H1 (cell line): ENCODE measurements at places on chromosomes 12 and 14. TPM values are rescaled to one million over a fixed set of nuclear protein-coding genes. Genes with fewer than 3 reads are reported as not detected.
A peak's percentile ranks its signal among the peaks of the same experiment; 100 is the strongest.

FAM177A1 gene
- 32.0 and 34.0 TPM in 2 replicates for total RNA-seq

NRXN3 gene
- total RNA-seq: 3.0 and 4.1 TPM in 2 replicates

TPPP2 gene
- 0.34 TPM in 1 of 2 replicates, not detected in the other for total RNA-seq

FSCB gene
- not detected in 2 replicates for total RNA-seq

SNAPC1 gene
- 9.6 and 11.1 TPM in 2 replicates for total RNA-seq

OTUB2 gene
- 4.1 and 4.2 TPM in 2 replicates for total RNA-seq

SYNDIG1L gene
- 3.0 and 3.5 TPM in 2 replicates for total RNA-seq

PAPLN gene
- total RNA-seq: 14.8 and 15.9 TPM in 2 replicates

FBXO34 gene
- total RNA-seq: 14.4 and 14.8 TPM in 2 replicates

LRFN5 gene
- total RNA-seq: 4.7 and 5.4 TPM in 2 replicates

PROX2 gene
- total RNA-seq: not detected in 2 replicates

GRCh38 chr12:2691006-2691344 lies 103.8 kb upstream of the FKBP4 start:
- DNase-seq: no peak

- DNase-seq: no peak
These were observed 12.8 kb downstream of the CHURC1 start for GRCh38 chr14:64927031-64927430.

- no peak for DNase-seq
These were observed 49.2 kb upstream of the PRPF39 start for GRCh38 chr14:45034730-45035129.

DNA sequence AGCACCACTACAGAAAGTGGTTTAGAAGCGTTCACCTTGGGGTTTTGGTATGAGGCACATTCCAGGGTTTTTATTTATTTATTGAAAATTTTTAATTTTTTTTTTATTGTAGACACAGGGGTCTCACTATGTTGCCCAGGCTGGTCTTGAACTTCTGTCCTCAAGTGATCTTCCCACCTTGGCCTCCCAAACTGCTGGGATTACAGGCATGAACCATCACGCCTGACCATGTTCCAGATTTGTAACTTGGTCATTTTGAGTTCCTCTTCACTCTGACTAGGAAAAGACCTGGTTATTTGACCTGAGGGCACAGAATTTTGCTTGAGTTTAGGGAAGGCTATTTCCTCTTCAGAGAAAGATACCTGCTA lies 3.1 kb downstream of the MLEC start:
- no peak for DNase-seq

DNA sequence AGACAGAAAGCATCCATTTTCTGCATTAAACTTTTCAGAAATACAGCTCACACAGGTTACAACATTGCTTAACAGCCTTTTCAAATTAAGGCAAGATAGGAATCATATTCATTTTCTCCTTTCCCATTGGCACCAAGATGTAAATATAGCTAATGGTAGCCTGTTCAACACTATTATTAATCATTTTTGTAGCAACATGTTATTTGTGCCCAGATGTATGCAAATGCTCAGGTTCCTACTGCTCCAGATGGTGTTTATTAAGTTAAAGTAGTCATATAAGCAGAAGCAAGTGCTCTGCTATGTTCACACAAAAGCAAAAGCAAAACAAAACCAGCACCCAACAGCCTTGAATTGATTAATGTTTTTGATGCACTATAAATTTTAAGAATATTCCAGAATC lies 1110.6 kb downstream of the SLC6A15 start:
- no peak for DNase-seq

DNA sequence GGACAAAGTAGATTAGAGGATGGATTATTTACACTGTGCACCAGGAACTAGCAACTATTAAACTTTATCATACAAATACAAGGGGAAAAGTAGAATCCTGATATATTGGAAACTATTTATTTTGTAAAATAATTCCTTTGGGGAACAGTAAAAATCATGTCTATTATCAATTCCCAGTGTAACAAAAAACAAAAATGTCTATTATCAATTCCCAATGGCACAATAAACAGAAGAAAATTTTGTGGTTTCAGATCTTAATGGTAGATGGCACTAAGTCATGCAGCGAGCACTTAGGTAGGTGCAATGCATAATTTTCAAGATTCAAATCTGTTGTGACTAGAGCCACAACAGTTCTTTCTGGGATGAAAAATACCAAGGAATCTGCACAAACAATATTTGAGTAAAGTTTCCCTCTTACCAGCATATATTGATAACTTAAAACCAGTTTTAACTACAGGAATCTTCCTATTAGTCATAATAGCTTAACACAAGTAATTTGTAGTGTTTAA lies 13.7 kb downstream of the CFL2 start:
- DNase-seq: no peak

DNA sequence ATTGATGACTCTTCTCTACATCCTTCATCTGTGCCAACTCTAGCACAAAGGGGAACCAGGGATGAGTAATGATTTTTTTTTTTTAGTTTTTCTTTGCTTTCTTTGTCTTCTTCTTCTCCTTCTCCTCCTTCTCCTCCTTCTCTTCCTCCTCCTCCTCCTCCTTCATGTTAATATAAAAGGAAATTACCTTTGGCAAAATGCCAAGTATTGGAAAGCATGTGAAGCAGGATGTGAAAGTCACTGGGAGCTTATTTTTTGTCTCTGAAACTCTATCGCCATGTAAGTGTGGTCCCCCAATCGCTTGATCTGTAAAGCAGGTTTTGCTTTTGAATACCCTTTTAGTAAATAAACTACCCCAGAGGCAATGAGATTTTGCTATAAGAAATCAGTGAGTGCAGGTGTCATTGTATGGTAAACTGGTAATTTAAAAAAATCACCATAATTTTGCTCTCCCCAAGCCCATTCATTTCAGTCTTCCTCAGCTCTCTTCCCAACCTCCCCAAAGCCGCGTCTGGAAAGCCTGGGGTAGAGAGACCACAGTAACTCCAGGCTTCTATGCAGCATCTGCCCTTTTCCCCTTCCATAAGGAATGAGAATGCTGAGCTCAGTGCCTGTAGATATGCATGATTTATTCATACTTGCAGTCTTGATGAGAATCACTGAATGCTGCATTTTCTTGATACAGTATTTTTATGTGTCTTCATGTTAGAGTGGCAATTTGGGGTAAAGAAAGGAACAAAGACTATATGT lies 388.7 kb downstream of the TMEM117 start:
- DNase-seq: no peak

DNA sequence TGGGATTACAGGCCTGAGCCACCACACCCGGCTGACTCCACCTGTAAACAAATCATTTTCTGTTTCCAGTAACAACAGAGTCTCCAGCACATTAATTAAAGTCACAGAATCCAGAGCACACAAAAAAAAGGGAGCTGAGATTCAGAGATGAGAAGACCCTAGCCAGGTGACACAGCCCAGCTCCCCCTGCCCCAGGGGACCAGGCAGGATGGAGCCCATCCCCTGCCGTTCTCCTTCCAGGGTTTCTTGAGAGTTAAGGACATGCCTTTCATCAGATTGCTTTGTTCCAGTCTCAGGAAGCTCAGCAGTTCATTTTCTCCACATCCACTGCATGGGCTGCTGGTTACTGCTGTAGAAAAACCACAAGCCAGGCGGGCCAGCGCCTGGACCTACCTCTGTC lies 81.2 kb downstream of the RIMBP2 start:
- no peak for DNase-seq

DNA sequence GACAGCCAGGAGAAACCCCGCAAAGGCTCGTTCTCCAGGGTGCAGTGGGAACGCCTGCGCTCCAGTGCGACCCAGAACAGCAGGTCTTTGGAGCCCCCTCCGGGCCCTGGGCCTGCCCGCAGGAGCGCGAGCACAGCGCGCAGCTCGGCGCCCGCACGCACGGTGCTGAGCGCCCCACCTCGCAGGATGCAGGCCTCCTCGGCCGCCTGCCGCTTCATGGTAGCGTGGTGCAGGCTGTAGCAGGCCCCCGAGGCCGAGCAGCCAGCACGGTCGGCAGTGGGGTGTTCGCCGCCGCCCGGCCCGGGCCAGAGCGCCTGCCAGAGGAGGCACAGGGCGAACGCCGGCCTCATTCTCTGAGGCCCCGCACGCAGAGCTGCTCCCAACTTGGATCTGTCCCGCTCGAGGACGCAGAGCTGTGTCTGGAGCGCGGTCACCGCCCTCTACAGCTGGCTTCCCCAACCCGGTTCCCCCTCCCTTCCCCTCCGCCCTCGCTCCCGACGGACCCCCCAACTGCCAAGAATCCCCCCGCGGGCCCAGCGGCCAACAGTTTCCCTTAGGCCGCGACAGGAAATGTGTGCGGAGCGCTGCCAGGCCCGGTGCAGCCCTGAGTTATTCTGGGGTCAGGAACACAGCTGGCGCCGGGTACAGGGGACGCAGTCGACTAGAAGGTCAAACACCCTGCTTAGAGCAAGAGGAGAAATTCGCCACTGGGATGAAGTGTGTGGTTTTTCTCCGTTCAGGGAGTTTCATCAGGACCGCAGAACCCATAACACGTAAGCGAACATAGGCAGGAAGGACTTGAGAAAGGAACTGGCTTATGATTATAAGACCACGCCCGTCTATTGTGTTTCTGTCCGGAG lies at the start of gene CLEC14A:
Gene CLEC14A (minus strand): TSS at position 421 of the 860 bp plus-strand sequence. CDS start 71 bp downstream, at position 350.
- peak; percentile 3 for DNase-seq

DNA sequence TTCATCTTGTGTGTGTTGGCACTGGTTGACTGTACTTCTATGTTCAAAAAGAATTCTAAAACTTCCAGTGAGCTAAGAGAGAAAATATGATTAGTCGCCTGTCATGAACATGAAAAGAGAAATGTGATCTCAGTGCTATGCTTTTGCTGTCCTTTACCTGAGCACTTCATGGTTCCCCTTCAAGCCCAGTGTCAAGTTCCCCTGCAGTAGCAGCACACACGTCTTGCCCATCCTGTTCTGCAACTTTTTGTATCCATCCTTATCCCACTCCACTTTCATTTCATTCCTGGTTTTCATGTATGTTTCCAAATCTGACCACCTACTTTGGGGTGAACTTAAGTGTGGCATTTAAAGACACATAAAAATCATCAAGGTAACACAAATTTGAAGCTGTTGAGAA lies 848.0 kb upstream of the USP15 start:
- no peak for DNase-seq

- DNase-seq: no peak
These were observed 51.7 kb downstream of the ATP23 start for GRCh38 chr12:57993030-57993429.

DNA sequence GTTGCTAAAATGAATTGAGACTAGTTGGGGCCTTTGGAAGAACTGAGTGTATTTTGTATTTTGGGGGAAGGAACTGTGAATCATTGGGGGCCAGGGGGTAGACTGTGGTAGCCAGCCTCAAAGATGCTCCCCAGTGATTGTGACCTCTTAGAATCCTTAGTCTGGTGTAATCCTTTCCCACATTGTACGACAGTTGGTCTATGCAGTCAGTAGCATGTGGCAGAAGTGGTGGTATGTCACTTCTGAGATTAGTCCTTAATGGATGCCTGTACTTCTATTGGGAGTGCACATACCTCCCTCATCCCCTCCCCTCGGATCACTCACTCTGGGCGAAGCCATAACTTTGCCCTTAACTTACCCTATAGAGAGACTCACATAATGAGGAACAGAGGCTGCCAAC lies 48.0 kb downstream of the USP15 start:
- no peak for DNase-seq

GRCh38 chr14:65373671-65374039 lies 38.9 kb upstream of the FUT8 start:
- DNase-seq: no peak

DNA sequence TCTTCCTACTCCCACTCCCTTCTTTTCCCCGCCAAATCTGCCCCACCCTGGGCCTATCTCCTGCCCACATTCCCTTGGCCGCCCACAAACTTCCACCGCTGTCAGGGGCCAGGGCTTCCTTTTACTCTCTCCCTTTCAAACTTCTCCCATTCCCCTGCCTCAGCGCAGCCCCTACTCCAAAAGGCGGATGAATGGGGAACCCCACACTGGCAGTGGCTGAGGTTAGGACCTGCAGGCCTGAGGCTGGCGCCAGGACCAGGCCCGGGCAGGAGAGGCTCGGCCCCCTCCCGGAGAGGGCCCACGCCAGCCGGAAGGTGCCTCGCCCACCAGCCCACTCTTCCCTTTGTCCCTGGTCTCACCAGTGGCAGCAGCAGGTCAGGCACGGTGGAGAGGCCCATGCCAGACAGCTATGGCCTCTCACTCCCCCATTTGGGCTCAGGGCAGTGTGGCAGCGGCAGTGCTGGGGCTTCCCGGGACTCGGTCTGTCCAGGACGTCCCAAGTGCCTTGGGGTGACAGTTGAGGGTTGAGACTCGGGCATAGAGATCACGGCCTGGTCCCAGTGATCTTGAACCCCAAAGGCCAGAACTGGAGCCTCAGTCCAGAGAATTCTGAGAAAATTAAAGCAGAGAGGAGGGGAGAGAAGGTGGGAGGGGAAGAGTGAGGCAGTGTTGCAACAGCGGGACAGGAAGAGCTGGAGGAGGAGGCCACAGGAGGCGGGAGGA lies at the start of gene TNFRSF1A:
Gene TNFRSF1A (minus strand): TSS at position 660 of the 723 bp plus-strand sequence. CDS start 262 bp downstream, at position 398.
- no peak for DNase-seq

- no peak for DNase-seq
These were observed 21.8 kb downstream of the ARG2 start for GRCh38 chr14:67641480-67641879.

DNA sequence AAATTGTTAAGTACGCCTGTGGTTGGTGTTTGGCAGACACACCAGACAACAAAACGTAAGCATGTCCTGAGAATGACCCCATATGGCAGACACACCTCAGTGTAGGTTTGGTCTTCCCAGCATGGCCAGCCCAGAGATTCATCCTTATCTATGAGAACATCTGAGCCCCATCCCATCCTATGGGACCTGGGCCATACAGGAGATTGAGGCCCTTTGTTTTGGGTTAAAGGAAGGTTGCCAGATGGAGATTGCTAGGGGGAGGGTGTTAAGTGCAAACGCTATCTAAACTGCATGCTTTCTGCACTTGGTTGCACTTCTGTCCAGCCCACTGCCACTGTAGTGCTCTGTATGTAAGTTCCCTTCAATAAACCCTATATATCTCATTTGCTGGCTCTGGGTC lies 4.1 kb upstream of the PCNX4 start:
- no peak for DNase-seq

DNA sequence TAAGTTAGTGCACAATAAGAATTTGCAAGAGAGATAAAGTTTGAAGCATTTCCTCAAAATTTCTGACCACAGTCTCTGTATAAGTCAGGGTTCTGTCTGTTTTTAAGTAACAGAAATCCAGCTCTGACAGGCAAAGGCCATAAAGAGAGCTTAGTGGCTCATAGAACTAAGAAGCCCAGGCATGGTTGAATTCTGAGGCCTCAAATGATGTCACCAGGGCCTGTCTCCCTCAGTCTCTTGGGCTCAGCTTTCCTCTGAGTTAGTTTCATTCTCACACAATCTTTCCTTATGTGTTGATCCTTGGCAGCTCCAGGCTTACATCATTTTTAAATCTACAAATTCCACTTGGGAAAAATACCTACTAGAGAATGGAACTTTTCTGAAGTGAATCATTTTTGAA lies 173.4 kb upstream of the ATP2B1 start:
- no peak for DNase-seq

- no peak for DNase-seq
These were observed 22.8 kb upstream of the OASL start for GRCh38 chr12:121061831-121062230.

- DNase-seq: no peak
These were observed 62.4 kb upstream of the PSMA6 start for GRCh38 chr14:35229792-35230089.

- no peak for DNase-seq
These were observed 356.0 kb downstream of the NAV3 start for GRCh38 chr12:78186670-78187069.

DNA sequence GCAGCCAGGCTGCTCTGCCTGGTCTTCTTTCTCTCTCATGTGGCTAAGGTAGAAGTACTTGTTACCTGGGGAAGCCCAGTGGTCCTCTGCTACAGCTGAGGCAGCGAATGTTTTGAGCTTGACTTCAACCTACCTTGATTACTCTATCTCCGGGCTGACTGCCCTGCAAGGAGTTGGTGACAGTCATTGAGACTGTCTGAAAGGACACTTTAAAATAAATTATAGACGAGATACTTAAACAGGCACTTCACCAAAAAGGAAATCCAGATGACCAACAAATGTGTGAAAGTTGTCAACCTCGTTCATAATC lies 474 bp upstream of the CIT start:
- no peak for DNase-seq
